ENCODE measurements at places on chromosomes 13 and 19.

- no peak for DNase-seq
Measured at GRCh38 chr19:35033067-35034004, 3.1 kb downstream of the SCN1B start.

DNA sequence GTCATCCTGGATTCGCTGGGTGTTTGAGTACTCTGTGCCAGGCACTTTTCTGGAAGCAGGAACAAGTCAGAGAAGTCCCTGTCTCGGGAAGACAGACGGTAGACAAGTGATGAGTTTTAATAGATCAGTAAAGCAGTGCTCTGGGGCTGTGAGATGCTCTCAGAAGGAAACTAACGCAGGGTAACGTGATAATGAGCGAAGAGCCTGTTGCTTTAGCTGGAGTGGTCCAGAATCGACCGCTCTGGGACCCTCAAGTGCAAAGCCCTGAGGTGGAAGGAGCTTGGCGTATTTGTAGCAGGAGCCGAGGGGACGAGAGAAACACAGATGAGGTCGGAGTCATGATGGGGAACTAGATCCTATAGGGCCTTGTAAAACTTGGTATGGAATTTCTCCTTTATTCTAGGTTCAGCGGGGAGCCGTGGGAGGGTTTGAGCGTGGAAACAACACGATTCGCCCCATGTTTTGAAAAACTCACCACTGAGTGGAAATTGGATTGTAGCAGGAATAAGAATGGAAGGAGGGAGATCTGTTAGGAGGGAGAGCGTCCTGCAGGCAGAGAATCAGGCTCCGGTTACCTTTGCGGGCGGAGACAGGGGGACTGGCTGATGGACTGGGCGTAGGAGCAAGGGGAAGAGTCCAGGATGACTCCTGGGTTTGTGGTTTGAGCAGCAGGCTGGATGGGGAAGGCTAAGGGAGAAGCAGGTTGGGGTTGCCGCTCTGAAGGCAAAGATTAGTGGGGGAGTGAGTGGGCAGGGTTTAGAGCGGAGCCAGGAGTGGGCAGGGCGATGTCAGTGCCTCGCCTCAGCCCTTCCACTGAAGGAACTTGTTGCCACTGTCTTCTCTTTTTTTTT lies 763 bp downstream of the POLD1 start:
- DNase-seq = no peak

DNA sequence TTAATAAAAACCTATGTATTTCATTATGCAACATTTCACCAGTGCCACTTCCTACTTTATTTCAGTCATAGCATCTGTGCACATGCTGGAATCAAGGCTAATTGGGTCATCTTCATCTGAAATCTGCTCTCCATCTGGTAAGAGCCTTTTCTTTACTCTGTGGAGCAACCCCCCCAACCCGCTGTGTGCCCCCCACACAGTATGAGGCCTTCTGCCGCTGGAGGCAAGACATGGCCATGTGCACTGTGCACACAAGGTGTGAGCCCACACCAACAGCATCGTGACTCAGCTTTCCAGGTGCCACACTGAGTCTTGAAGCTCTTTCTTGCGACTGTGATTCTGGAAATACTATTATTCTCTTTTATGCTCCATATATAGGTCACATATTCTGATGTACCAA lies 471.0 kb downstream of the TBC1D4 start:
- no peak for DNase-seq

DNA sequence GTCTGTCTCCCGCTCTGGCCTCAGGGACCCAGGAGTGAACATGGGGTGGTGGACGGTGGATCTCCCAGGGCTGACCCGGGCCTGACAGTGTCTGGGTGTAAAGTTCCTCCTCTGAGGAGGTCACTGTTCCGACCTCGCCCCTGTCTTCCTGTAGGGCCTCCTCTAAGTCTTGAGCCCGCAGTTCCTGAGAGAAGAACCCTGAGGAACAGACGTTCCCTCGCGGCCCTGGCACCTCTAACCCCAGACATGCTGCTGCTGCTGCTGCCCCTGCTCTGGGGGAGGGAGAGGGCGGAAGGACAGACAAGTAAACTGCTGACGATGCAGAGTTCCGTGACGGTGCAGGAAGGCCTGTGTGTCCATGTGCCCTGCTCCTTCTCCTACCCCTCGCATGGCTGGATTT lies at the start of gene SIGLEC9:
SIGLEC9 (plus strand) TSS at position 178 of the 400 bp plus-strand sequence; CDS start at position 247, 69 bp downstream.
- DNase-seq = no peak

DNA sequence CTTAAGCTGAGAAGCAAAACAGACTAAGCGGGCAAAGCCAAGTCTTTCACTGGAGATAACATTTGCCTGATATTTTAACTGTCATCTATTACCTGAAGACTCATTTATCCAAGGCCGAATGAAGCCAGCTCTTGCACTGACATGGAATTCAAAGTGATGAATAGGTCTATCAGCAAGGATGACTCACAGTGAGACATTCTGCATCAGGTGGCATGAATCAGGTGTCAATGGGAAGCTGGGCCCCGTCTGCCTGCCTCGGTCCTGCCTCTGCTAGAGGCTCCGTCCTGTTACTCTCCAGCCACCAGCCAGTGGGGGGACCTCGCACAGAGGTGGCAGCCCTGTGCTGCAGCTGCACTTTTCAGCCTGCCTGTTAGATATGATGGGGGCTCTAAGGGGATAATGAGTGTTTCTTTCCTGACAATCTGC lies 23.5 kb downstream of the STARD13 start:
- DNase-seq = no peak

GRCh38 chr19:16460454-16460853 lies 11.3 kb downstream of the EPS15L1 start:
- no peak for DNase-seq

GRCh38 chr13:60167121-60167520 lies 3.4 kb upstream of the DIAPH3 start:
- no peak for DNase-seq

- no peak for DNase-seq
Measured at GRCh38 chr19:18881491-18881890, 14.5 kb downstream of the CERS1 start.

DNA sequence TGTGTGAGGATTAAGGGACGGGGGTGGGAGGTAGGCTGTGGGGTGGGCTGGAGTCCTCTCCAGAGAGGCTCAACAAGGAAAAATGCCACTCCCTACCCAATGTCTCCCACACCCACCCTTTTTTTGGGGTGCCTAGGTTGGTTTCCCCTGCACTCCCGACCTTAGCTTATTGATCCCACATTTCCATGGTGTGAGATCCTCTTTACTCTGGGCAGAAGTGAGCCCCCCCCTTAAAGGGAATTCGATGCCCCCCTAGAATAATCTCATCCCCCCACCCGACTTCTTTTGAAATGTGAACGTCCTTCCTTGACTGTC lies 5.5 kb downstream of the FOSB start:
- DNase-seq = no peak

DNA sequence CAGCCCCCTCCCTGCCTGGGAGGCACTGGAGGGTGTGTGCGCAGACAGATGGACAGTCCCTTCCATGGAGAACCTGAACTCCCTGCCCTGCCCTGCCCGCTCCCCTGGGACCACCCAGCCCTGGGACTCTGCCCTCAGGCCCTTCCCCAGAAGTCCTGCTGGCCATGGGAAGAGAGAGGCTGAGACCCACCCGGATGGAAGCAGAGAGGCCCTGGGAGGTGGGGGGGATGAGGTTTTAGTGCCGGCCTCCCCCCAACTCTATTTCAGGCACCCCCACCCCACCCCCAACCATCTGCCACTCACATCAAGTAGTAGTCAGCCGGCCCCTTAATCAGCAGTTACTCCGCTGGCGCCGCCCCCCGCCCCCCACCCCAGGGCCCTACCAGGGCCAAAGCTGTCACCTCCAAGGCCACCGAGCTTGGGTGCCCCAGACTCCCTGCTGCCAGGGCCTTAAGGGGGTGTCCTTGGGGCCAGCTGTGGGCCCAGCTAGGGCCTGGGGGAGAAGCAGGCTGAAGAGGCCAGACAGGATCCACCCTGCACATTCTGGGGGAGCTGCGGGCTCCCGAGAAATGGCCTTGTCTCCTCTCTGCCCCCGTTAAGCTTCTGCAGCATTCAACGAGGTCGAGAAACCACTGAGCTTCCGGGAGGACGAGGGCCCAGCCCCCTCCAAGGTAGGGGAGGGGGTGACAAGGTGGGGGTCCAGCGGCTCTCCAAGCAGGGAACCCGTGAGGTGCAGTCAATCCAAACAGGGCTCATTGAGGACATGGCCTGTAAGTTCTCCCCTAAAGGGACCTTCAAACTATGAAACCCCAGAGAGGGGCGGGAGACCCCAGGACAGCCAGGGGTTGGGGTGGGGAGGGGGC lies 17.4 kb downstream of the NMRK2 start:
- DNase-seq = no peak

- peak; percentile 23 for DNase-seq
Measured at GRCh38 chr13:27022571-27023311, 148.9 kb downstream of the USP12 start.

DNA sequence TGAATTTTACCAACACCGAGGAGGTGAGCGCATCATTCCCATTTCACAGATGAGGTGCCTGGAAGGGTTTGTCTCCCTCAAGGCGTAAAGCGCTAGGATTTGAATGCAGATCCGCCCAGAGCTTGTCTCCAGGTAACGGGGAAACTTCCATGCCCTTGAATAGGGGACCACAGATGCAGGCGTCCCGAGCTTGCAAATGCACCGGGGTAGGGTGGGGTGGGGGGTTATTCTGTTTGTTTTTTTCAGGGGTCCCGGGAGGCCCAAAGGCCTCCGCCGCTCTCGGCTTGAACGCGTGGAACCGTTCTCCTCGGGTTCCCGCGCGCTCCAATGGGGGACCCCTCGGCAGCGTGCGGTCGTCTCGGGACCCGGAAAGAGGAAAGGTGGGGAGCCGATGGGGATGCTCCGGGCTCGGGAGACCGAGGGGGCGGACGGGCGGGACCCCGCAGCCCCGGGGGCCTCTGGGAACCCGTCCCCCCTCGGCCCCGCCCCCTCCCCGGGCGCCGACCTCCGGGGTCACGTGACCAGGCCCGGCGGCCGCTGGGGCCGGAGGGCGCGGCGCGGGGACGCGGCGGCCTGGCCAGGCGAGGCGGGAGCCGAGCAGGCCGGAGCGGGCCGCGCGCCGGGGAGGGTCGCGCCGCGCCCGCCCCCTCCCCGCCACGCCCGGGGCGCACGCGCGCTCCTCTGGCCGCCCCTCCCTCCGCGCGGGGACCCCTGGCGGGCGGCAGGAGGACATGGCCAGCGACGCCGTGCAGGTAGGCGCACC lies at the start of gene PKN1:
PKN1 (plus strand) TSS at position 516 of the 763 bp plus-strand sequence; CDS start at position 732, 216 bp downstream.
- peak; percentile 68 for DNase-seq

DNA sequence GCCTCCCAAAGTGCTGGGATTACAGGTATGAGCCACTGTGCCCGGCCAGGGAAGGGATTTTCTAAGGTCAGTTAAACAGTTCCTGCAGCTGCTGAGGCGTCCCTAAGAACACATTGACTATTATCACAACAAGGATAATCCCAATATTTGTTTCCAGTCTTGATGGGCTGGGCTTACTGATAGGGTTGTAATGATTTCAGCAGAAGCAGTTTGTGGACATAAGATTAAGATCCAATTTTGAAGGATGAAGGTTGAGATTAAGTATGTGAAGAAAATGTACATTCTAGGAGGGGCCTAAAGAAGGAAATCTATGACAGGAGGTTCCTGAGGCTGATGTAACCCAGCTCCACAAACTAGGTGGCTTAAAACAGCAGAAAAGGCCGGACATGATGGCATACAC lies 10.7 kb upstream of the CCDC124 start:
- no peak for DNase-seq

- DNase-seq = no peak
Measured at GRCh38 chr19:34135054-34135800, 37.1 kb upstream of the LSM14A start.

All from NCI-H774 (cell line).